ENCODE measurements at places on chromosomes 4 and X.

GRCh38 chr4:38670939-38671591, 7.1 kb downstream of the KLF3 start:
- no peak for DNase-seq

DNA sequence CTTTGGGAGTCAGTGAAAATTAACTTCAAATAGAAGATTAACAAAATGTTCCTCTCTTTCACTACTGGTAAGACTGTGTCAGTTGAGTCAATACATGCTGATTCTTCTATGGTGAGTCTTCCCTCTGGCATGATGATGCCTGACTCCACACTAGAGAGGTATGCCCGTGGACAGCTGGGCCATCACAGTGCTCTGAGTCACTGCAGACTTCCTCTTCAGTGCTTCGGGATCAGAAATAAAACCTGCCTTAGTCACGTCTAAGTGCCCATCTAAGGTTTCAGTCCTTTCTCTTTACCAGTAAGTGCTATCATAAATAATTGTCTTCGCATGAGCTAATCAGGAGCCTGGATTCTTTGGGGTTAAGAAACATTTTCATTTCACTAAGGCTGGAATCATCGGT, 1.6 kb upstream of the ASB5 start:
- DNase-seq, result no peak

GRCh38 chr4:40563401-40563800, 66.3 kb downstream of the RBM47 start:
- DNase-seq, result no peak

GRCh38 chrX:80799584-80799983, 10.1 kb downstream of the BRWD3 start:
- no peak for DNase-seq

GRCh38 chr4:55087913-55088260, 37.5 kb downstream of the KDR start:
- no peak for DNase-seq

DNA sequence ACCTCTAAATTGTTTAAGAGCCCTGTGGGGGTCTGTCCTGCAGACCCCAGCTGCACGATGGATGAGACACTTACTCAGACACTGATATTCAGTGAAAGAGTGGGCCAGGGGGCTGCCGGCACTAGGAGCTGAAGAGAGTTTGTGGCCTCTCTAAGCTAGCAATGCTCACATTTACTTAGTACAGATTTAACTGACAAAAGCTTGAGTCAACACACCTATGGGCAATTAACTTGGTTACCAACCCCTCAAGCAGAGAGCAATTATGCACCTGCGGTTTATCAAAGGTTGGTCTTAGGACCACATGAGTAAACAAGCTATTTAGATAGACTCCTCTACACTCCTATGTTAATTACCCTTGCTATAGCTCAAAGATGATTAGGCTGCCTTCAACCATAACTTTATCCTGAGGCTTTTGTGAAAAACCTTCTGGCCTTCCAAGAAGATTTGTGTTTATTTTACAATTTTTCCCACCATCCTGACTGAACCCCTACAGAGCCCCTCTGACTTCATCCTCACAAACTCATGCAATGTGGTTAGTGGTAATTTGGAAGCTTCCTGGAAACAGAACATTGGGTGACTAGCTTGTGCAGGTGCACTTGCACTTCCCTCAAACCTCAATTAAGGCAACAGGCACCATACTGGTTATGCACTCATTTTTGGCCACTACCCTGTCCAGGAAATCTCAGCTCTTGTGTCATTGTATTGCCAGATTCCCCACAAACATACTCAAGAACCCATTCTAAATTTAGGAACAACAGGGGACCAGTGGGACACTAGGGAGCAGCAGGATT, 234.4 kb upstream of the ITM2A start:
- no peak for DNase-seq

- DNase-seq, result no peak
Observed at GRCh38 chrX:15515931-15516330, 15.3 kb downstream of the BMX start.

DNA sequence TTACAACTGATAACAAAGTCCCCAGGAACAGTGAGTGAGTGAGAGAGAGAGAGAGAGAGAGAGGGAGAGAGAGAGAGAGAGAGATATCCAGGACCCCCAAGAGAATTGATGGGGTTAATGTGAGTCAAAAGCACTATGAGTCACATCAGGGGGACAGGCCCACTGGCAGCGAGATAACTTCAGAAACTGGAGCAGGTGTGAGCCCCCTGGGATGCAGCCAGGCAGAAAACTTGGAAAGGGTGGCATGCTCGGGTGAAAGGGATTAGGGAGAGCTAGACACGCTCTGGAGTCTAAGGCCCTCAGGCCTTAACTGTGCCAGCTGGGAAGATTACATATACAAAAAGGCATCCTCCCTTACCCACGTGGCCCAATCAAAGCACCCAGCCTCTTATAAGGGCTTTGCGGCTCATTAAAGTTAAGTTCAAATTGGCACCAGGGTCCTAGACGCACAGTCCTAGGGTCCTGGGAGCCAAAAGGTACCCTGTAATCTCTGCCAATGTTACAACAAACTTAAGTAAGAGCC, 841 bp downstream of the ACOT9 start:
- no peak for DNase-seq

- DNase-seq, result no peak
Observed at GRCh38 chr4:83212041-83212851, 72.4 kb downstream of the COQ2 start.

- no peak for DNase-seq
Observed at GRCh38 chr4:147388018-147388417, 92.9 kb upstream of the EDNRA start.

DNA sequence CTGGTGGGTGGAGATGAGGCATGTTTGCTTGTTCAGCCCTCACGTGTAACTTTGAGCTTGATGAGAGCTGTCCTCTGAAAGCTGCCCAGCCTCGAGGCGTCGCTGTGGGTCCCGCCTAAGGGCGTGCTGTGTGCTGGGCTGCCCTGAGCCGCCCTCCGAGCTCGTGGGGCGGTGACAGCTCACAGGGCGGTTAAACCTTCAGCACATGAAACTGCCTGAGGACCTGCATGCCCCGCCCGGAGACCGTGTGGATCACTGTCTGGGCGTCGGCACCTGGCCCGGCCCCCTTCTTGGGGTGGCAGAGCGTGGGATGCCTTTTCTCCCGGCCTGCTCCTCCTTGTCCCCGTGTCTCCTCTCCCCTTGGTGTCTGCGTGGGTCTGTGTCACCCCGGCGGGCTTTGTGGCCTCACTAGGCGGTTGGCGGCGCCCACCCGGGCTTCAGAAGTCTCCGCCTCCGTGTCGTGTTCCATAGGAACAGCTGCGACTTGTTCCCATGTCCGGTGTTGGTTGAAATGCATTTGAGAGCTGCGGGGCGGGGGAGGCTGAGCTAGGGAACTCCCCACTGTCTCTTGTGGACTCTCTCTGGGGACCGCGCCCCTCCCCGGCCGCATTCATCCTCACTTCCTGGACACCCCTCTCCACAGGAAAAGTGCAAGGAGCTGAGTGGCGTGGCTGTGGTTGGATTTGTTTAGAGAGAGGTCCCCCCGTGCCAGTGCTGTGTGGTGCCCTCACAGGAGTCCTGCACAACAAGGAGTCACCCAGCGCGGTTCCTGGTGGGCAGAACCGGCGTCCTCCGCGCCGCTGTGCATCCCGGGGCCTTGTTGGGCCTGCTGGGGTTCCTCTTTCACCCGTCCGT, 6.8 kb downstream of the AKAP17A start:
- DNase-seq, result no peak

DNA sequence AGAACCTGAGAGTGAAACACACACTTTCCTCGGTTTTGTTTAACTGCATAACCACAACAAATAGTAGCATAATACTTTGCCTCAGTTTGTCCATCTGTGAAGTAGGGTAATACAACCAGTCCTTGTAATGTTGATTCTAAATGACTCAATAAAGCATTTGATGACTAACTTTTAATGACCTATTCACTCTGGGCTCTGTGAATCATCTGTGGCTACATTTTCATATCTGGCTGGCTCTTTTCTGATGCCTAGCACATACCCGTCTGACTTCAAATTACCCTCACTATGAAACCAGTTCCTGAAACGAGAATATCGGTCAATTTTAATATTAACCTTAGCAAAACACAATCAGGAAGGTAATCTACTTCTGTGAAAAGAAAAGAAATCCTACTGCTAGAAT, 151.0 kb downstream of the SH2D1A start:
- no peak for DNase-seq

- no peak for DNase-seq
Observed at GRCh38 chr4:68466185-68466584, 18.9 kb downstream of the TMPRSS11E start.

DNA sequence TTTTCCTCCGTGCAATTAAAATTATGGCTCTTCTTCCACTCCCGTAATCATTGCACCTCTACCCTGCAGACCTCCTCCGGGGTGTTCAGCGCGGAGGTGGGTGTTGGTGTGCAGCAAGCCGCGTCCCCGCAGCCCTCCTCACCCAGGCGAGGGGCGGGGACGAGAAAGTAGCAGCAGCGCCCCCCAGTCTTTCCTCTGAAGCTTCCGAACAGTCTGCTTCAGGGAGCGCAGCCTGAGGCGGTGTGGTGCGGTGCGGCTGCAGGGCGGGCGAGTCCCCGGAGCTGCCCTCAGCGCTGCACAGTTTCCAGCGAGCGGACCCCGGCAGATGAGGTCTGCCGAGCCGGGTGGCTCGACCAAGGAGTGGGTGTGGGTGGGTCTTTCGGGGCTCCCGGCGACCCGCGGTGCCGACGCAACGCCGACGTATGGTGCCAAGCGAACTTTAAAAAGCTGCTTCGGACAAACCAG, at the start of gene FRAS1:
Gene FRAS1, plus strand, starts transcription at position 189 of the 465 bp plus-strand sequence. CDS start 687 bp downstream, outside the sequence.
- no peak for DNase-seq
